ENCODE measurements at places on chromosomes 16 and 17. TPM values are rescaled to one million over a fixed set of nuclear protein-coding genes. Genes with fewer than 3 reads are reported as not detected.

DNA sequence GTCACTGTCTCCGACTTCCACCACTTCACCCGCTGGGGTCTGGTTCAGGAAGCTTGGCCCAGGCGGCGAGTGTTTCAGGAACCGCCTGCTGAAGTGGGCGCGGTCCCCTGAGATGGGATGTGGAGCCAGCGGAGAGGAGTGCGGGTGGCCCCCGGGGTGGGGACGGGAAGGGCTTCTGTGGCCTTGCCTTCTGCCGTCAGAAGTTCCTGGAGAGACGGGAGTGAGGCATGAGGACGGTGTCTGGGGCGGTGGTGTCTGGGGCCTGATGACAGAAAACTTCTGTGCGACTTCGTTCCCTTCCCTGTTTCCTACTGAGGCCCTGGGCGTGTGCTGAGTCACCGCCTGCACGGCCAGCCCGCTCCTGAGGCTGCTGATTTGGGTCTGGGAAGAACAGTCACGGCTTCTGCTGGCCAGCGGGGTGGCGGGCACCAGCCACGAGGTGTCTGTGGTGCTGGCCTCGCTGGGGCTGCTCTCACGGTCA is 12.3 kb upstream of the NLRC3 start:
- DNase-seq: no peak

DNA sequence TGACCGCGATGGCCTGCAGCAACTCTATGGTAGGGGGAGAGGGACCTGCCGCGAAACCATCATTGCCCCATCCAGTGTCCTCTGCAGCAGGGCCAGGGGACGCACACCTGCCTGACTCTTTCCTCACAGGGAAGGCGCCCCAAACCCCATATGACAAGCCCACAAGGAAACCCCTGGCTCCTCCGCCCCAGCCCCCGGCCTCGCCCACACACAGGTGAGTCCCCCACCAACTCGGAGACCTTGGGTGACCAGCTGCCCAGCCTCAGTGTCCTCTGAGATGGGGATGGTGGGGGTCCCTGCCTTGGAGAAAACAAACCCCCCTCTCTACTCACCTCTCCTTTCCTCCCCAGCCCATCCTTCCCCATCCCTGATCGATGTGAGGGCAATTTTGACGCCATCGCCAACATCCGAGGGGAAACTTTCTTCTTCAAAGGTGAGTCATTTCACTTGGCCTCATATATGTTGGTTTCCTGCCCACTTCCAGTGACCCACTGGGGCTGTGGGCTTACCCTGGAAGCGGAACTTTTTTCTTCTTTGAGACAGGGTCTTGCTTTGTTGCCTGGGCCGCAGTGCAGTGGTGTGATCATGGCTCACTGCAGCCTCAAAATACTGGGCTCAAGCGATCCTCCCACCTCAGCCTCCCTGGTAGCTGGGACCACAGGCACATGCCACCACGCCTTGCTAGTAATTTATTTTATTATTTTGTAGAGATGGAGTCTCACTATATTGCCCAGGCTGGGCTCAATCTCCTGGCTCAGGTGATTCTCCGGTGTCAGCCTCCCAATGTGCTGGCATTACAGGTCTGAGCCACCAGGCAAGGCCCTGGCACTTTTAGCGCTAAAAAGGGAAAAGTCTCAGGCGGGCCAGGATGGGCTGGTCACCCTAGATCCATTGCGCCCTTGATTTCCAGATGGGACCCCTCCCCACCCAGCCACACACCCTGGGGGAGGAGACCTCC is 8.0 kb upstream of the IL32 start:
- no peak for DNase-seq

DNA sequence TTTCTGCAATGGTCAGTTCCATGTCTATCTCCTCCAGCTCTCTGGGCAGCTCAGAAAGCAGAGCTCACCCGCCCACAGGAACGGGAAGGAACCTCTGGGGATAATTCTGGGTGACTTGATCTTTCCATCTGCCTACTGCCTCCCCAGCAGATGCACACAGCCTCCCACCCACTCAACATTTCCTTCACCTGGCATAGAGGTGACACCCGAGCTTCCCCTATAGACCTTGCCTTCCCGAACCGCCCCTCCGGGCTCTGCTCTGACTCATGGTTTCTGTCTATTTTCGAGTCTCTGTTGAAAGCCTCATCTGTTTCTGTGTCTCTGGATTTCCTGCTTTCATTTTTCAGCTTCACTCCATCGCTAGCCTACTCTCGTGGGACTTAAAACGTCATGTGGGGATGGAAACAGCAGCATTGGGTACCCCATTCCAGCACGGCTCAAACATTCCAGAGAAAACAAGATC is 11.4 kb downstream of the GGA3 start:
- DNase-seq: peak; percentile 61

GRCh38 chr16:69931631-69932030 is 19.5 kb upstream of the CLEC18A start:
- no peak for DNase-seq

DNA sequence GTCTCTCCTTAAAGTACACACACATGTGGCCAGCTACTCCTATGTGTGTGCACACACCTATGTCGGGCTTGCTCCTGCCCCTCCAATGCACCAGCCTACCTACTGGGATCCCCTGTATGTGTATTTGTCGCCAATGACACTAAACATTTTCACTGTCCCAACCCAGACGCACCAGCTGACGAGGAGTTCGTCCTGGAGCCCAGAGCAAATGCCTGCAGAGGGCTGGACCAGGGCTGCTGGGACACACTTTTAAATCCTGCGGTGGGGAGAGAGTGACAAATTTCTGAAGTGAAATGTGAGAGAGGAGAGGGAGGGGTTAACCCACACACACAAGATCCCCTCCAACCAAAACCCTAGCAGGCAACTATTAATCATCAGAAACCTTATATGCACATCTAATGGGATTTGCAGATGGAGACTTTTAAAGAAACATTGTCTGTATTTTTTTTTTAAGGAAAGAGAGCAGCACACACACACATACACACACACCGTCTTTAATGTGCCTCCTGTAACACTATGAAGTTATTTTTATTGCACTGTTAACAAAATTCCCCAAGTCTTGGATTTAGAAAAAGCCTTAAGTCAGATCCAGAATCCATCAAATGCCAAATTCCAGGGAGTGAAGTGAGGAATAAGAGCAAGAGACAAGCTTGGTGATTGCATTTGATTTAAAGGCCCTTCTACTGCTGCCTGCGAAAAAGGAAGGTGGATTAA is at the start of gene MEOX1:
Gene MEOX1, minus strand, starts transcription at position 224 of the 714 bp plus-strand sequence. CDS start 388 bp downstream, outside the sequence.
- DNase-seq: no peak

- DNase-seq: no peak
These were observed 55.4 kb downstream of the NUP93 start for GRCh38 chr16:56785317-56785716.

GRCh38 chr17:16923097-16923903 is 48.6 kb downstream of the TNFRSF13B start:
- DNase-seq: no peak

The PIK3R5 gene
- total RNA-seq: 159 TPM

The CBX1 gene
- 5.5 TPM for total RNA-seq

The TLK2 gene
- total RNA-seq: 86.5 TPM

The NCBP3 gene
- total RNA-seq: 29.5 TPM

The EPX gene
- not detected for total RNA-seq
